ENCODE measurements at places on chromosomes 6 and 20.
A peak's percentile ranks its signal among the peaks of the same experiment; 100 is the strongest.

GRCh38 chr6:147853574-147853973 lies 345.1 kb downstream of the SAMD5 start:
- no peak for DNase-seq

- no peak for DNase-seq
Observed at GRCh38 chr20:14526891-14527290, 189.5 kb upstream of the FLRT3 start.

DNA sequence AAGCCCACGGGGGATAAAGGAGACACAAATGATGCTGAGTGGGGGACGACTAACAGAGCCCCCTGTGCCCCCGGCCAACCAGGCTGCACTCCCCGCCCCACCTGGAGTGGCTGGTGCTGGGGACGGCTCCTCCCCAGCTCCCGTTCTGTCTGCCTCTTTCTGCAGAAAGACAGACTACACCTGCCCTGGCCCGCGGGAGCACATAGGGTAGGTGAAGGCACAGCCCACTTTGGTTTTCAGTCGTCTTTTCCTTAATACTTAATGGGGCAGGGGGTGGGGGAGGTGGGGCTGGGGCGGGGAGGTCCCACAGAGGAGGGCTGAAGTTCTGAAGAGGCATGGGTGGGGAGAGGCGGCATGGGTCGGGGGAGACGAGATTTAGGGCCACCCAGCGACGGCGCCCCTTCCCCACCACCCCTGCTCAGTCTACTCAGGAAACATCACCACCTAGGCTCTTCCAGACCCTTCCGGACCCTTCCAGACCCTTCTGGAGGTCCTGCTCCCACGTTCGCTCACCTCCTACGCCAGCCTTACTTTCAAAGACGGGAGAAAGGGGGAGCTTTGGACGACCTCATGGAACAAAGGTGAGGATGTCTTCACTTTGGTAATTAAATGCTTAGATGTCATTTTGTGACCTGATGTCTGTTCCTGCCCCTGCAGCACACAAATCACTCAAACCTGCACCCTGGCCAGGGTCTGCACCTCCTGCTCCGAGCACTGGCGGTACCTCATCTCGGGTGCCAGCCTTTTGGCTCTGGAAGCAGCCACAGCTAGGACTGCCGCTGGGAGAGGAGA lies 21.2 kb upstream of the FRMD1 start:
- peak; percentile 35 for DNase-seq

GRCh38 chr20:2745936-2746635 lies 53.5 kb downstream of the EBF4 start:
- DNase-seq: no peak
